ENCODE measurements at places on chromosomes 6 and 20. TPM values are rescaled to one million over a fixed set of nuclear protein-coding genes. Genes with fewer than 3 reads are reported as not detected.

OPRM1 gene
- total RNA-seq: not detected

DNA sequence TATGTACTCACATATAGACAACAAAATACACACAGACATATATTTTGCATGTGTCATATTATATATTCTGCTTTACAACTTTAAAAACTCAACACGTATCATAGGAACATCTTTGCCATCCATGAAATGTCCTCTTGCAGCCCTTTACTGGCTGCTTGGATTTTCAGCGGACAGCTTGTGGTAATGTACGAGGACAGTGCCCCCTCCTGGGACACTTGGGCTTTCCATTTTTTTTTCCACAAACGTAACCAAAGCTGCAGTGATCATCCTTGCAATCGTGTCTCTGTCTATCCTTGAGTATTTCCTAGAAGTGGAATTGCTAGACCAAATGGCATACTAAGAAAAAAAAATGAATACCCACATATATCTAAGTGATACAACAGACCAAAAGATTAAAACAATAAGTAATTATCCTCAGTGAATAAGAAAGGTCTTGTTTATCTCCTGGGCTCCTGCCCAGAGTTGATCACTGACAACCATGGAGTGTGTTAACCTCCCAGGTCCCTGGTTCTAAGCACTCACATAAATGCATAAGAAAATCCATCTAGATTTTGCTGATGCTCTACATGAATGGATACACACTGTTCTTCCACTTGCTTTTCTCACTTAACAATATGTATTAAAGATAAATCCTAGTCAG, 18.1 kb downstream of the BPI start:
- DNase-seq: no peak

STMND1 gene
- total RNA-seq: not detected

DNA sequence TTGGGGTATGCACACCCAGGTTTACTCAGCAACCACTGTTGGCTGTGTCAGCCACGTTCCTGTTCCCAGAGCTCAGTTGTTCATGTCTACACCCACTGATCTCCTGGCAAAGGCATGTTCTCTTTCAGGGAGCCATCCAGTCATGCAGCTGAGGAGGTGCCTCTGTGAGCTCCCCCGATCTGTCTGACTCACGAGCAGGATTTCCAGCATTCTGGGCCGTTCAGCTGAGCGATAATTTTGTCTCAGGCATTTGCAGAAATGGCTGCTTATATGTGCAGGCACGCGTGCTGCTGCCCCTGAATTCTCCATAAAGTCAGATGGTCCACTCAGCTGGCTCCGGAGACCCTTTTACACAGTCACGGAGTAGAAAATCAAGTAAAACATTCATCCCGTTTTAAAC, 78.4 kb upstream of the IYD start:
- no peak for DNase-seq

GRCh38 chr6:36804563-36804962, 34.7 kb downstream of the CPNE5 start:
- no peak for DNase-seq

GRCh38 chr20:8790442-8791074, 278.3 kb upstream of the PLCB4 start:
- DNase-seq: no peak

GRCh38 chr20:63702036-63702665, 5.6 kb downstream of the ARFRP1 start:
- DNase-seq: no peak

KHDC1L gene
- not detected for total RNA-seq

- DNase-seq: no peak
Measured at GRCh38 chr6:13300643-13301590, 27.4 kb downstream of the TBC1D7 start.

CLIC5 gene
- 0.74 TPM for total RNA-seq

DNA sequence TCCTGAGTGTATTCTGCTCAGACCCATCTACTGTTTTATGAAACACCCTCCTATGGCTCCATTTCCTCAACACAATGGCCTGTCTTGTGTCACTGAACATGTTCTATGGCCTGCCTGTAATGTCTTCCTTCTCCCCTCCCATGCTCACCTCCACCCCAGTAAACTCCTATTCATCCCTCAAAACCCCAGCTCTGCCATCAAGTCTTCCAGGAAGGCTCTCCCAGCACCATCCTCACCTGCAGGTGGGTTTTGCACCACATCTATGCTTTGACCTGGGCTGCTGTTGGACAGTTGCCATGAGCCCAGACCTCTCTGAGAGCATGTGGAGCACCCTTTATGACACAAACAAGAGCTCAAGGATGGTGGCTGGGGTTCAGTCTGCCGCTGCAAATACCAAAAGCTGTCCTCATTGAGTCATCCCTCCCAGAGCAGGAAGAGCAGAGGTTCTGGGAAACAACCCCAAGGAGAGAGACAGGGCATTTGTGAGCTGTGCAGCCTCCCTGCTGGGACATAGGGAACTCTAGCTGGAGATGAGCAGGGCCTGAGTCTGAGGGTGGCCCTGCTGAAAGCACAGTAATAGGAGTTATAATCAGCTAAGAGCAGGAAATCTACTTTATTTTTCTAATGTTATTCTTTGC, 93.8 kb upstream of the CD93 start:
- no peak for DNase-seq

CD93 gene
- total RNA-seq: 0.04 TPM

DNA sequence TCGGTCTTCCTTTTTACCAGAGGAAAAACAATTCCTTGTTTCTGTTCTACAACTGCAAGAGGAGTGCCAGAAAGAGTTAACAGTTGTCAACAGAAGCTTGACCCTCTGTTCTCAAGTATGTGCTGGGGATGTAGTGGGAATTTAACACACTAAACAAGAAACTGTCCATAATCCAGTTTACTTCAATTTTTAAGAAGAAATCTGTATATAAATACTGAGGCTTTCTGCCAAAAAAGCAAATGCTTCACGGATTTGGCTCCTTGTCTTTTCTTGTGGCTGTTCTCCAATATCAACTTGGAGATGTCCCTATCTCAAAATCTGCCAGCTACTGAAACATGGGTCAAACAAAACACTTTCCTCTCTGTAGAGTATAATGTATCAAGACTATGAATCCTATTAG, 26.8 kb downstream of the REV3L start:
- DNase-seq: no peak

DNA sequence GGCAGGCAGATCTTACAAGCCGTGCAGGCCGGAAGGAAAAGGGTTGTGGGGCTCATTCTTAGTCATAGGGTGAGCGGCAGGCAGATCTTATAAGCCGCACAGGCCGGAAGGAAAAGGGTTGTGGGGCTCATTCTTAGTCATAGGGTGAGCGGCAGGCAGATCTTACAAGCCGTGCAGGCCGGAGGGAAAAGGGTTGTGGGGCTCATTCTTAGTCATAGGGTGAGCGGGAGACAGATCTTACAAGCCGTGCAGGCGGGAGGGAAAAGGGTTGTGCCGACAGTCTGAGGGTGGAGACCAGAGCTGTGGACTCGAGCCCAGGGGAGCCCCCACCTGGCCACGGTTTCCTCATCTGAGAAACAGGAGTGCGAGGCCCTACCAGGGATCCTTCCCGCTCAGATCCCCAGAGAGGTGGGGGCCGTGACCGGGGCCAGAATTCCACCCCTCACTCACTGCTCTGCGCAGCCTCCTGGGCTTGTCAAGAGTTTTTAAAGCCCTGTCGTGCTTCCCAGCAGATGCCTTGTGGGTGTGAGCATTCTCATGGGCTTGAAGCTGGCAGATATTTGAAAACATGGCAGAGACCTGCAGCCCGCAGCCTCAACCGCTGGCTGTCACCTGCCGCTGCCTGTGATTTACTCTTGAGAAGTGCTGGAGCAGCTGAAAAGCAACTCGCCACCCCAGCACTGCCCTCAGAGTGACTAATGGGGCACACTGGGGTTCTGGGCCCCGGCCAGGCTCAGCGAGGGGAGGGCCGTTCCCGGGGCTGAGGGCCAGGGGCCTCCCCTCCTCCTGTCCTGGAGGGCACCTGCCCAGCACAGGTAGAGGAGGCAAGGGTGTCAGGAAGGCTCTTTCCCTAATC, 31.9 kb downstream of the NTSR1 start:
- peak; percentile 82 for DNase-seq

ENPP3 gene
- 0.64 TPM for total RNA-seq

DNA sequence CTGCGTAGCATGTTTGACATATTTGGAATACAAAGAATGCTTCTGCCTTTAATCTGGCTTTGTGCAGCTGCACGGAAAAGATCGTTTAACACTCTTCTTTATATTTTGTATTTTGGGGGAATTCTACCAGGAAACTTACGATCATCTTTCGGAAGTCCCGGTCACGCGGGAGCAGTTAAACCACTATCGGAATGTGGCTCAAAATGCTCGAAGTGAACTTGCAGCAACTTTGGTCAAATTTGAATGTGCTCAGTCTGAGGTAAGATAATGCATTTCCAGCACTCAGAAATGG, 42.3 kb downstream of the CCDC170 start:
- DNase-seq: no peak

DNA sequence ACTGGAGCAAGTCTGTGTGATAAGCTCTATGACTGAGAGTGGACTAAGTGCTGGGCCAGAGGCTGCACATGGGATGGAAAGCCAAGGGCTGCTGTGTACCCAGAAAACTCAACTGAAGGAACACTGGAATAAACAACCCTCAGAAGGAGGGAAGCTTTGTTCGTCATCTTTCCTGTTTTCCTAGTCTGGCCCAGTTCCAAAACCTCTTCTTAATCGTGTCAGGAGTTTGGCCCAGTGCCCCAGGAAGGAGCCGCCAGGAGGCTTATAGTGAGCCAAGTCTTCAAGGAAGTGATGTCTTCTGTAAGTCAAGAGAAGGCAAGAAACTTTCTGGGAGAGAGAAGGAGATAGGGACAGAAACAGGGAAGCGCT, 23.3 kb upstream of the TOP1 start:
- no peak for DNase-seq

DNA sequence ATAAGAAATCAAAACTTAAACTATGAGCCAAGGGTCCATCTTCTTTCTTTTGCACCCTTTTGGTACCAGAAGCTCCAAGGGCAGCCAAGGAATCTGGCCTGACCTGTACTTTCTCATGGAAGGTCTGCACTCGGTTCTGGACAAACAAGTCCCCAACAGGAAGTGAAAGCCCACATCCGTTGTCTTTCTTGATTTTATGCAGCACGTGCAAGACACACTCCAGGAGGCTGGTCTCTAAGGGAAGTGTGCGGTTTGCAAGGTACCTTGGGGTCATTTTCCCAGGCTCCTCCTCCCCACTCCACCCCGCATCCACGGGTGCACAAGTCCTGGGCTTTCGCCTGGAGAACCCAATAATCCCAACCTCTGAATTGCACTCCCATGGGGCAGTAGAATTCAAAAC, 101.9 kb downstream of the NFATC2 start:
- DNase-seq: no peak

AK9 gene
- total RNA-seq: 3.1 TPM

OSBPL2 gene
- 19.2 TPM for total RNA-seq

HLA-DQA1 gene
- 5.3 TPM for total RNA-seq

GRCh38 chr6:107807196-107807811, 16.8 kb downstream of the SCML4 start:
- no peak for DNase-seq

DNA sequence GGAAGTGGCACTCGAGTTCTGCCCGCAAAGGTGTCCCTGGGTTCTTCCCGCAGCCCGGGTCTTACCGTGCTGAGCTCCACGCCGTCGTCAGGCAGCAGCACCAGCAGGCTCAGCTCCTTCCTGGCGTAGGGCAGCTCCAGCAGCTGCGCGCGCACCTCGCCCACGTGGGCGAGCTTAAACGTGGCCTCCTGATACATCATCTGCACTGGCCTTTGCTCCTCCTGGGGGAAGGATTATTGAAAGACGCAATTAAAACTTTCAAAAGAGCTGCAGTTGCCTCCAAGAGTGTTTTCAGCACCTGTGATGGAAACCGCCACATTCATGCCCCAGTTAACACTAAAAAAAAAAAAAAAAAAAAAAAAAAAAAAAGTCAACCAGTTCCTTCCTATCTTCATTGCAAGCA, 11.3 kb downstream of the SERPINB9 start:
- DNase-seq: peak; percentile 59

DNA sequence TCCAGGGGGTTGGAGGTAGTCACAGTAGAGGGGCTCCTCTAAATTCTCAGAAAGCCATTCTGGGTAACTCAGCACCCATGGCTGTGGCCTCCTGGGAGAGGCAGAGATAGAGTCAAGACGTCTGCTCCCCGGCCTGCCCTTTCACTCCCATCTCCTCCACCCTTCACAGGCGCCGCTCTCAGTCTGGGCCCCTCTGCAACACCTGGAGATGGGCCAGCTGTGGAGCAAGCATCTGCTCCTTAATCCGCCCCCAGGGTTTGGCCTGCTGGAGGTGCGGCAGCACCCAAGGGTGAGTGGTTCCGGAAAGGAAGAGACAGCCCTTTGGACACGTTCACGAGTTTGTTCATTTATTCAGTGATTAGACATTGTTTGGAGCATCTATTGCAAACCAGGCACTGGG, 271.3 kb downstream of the BMP7 start:
- DNase-seq: no peak

HDGFL1 gene
- total RNA-seq: not detected

DNA sequence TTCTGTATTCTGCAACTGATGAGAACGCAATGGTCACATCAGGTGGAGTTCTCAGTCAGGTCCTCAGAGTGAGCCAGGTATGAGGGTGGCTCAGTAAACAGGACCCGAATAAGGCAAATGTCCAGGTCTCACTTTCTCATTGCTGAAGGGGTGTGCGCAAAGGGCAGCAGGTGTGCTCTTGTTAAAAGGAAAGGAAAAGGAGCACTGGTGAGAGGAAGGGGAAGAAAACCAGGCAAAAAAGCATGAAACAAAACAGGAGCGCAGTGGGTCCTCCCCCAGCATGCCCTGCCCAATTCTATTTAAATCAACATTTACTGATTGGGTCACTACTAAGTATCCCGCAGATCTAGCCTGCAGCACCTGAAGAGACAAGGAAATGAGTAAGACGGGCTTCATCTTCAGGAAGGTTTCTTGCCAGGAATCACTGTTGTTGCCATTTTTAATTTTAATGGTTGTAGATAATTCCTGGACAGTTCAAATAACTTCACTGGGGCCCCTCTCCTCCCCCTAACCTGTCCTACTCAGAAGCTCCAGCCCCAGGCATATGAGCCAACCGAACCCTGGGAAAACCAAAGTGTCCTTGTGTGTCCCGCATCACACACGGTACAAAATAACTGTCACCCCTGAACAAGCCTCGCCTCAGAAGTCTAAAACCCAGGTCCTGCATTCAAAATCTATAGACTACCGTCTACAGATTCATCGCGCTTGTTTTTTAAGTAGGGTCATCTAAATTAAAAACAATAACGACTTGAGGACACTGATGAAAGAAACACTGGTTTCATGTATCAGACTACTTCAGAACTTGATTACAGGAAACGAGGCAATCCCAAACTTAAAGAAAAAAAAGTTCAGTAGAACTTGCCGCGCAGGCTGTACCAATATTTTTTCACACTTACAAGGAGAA, 980 bp downstream of the MBOAT1 start:
- no peak for DNase-seq

CDH26 gene
- 0.52 TPM for total RNA-seq

IRF4 gene
- total RNA-seq: 438 TPM

SIRPB1 gene
- total RNA-seq: 4.5 TPM

DNA sequence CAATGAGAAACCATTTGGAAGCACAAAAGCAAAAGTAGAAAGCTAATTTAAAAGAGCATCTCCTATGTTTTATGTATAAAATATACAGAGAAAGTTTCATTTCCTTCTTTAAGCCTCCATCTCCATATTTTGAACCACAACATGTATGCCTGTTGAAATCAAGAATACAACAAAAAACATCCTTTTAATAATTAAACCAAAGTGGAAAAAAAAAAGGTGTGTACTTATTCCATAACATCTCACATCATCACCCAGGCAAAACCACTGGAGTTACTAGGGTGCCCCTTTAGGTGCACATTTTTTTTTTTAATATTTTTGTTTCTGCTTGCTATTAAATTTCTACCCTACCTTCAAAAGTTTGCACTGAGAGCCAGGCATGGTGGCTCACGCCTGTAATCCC, 43.0 kb downstream of the EDN1 start:
- DNase-seq: no peak
